ENCODE measurements at places on chromosomes 2 and 18.

GRCh38 chr2:10168221-10168620, 45.7 kb downstream of the RRM2 start:
- peak overlapping the region; percentile 18 for H3K4me3 ChIP-seq
- H3K4me1 ChIP-seq, result peaks cover 80% of the 10 kb centered on the region
- H3K36me3 ChIP-seq, result no peaks in the 10 kb centered on the region
- no peaks in the 10 kb centered on the region for H3K27me3 ChIP-seq
- DNase-seq, result no peak
- H3K27ac ChIP-seq, result peak overlapping the region; percentile 76

- DNase-seq, result no peak
- no peaks in the 10 kb centered on the region for H3K36me3 ChIP-seq
- H3K27ac ChIP-seq, result no peak overlapping the region
- no peak overlapping the region for H3K4me3 ChIP-seq
These were observed 30.2 kb downstream of the CAPN13 start for GRCh38 chr2:30776831-30777635.

- no peak overlapping the region for H3K4me3 ChIP-seq
- no peak for DNase-seq
- H3K36me3 ChIP-seq, result peaks cover 13% of the 10 kb centered on the region
- H3K27me3 ChIP-seq, result no peaks in the 10 kb centered on the region
These were observed 113.8 kb upstream of the SLC38A11 start for GRCh38 chr2:165069151-165069550.

DNA sequence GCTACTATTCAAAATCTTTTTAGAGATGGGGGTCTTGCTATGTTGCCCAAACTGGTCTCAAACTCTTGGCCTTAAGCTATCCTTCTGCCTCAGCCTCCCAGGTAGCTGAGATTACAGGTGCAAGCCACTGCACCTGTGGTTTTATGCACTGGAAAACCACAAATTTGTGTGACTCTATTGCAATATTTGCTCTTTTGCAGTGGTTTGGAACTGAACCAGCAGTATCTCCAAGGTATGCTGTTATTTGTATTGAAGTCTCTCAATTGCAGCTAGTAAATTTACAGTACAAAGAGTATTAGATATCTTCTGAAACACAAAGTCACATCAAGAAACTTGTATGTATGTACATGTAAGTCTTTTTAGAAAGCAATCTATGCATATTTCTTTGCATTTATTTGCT, 46.2 kb downstream of the PPP4R1 start:
- H3K27ac ChIP-seq, result no peak overlapping the region
- H3K4me3 ChIP-seq, result no peak overlapping the region
- peaks cover 60% of the 10 kb centered on the region for H3K36me3 ChIP-seq
- no peaks in the 10 kb centered on the region for H3K27me3 ChIP-seq
